ENCODE measurements at places on chromosomes 1 and 21. TPM values are rescaled to one million over a fixed set of nuclear protein-coding genes. Genes with fewer than 3 reads are reported as not detected.

Gene ZFP69
- total RNA-seq: 2.2 TPM

GRCh38 chr1:161258439-161259344 lies at the start of gene PCP4L1:
Gene PCP4L1 (plus strand): TSS chr1:161258745. CDS start chr1:161258975, 230 bp downstream.
- H3K36me3 ChIP-seq: no peaks in the 10 kb centered on the region
- no peaks in the 10 kb centered on the region for H3K4me1 ChIP-seq
- no peak for DNase-seq
- no peak within 1 kb of the TSS for H3K27ac ChIP-seq

DNA sequence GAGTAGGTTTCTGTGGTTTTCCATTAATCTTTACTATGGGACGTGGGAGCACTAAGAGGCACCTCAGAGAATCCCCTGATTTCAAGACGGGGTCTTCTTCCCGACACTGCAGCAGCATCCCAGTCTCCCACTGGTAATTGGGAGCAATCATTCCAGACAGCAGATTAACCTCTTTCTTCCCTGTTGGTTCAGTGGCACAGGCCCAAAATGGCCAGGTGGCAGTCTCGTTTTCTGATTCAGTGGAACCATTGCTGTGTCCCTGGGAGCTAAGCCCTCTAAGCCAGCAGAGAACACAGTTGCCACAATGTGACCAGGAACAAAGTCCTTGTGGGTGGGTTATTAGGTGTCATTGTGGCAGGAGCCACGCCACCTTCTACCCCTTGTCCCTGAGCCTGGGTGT lies 342.1 kb downstream of the MATN1 start:
- H3K27me3 ChIP-seq: no peaks in the 10 kb centered on the region
- H3K27ac ChIP-seq: no peak overlapping the region
- H3K36me3 ChIP-seq: no peaks in the 10 kb centered on the region
- H3K4me1 ChIP-seq: no peaks in the 10 kb centered on the region
- no peak overlapping the region for H3K4me3 ChIP-seq

DNA sequence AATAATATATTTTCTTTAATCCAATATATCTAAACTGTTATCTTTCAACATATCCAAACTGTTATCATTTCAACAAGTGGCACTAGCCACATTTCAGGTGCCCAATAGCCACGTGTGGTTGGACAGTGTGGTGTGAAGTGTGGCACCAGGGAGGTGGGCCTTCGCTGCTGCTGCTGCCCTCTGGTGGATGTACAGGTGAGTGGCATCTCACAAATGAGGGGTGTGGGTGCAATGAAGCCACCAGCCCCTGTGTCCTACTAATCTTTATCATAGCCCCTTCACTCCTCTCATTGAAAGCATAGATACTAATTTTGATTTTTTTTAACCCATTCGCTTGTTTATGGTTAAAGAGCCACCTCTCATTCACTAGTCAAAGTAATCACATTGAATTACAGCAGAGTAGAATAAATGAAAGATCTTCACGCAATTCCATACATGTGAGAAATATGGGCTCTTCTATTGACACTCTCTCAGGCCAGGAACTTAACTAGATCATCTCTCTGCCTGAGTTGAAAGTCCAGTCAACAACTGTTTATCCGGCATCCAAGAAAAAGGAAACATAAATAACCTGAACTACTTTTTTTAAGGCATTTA lies 499.2 kb downstream of the OMA1 start:
- H3K27me3 ChIP-seq: no peaks in the 10 kb centered on the region
- no peak overlapping the region for H3K27ac ChIP-seq
- H3K4me1 ChIP-seq: no peaks in the 10 kb centered on the region

DNA sequence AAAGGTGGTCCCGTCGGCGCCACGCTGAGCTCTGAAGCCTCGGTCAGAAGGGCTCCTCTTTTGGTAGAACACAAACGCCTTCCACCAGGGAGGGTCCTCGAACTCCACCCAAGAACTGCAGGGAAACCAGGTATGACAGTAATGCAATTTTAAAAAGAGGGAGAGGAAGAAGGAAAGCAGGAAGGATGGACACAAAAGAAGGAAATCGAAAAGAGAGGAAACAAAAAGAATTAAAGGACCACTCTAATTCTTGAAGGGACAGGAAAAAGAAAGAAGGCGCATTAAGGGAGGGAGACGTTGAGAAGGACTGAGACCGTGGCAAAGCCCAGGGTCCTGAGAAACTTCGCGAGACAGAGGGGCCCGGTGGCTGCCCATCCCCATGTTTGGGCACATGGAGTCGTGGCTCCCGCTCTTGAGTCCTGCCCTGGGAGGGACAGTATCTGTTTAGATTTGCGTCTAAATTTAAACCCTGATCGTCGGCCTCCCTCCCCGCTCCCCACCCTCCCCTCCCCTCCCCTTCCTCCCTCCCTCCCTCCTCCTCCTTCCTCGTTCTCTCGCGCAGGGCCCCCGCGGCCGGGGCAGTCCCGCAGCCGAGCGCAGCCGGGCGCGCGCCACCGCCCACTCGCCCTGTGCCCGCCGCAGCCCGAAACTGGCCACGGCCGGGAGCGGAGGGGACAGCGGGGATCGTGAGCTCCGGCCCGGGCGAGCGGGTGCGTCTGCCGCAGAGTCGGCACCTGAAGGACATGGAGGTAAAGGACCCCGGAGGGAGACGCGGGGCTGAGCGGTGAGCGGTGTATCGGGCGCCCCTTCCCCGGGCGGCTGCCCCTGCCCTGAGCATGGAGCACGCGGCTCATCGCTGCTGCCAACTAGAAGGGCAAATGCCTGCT lies at the start of gene RCSD1:
Gene RCSD1, plus strand, starts transcription at position 552 of the 887 bp plus-strand sequence. Its CDS starts 192 bp downstream, at position 744.
- H3K27me3 ChIP-seq: no peaks in the 10 kb centered on the region
- no peak for DNase-seq
- H3K4me3 ChIP-seq: peak within 1 kb of the TSS; percentile 56
- peak within 1 kb of the TSS; percentile 72 for H3K27ac ChIP-seq
- no peaks in the 10 kb centered on the region for H3K36me3 ChIP-seq

Gene SV2A
- total RNA-seq: 3.6 TPM

Gene CRYZ
- 38.0 TPM for total RNA-seq

Gene GGPS1
- 38.3 TPM for total RNA-seq

GRCh38 chr1:170853302-170853701 lies 82.0 kb upstream of the MROH9 start:
- no peaks in the 10 kb centered on the region for H3K36me3 ChIP-seq
- no peaks in the 10 kb centered on the region for H3K27me3 ChIP-seq
- H3K4me3 ChIP-seq: no peak overlapping the region
- no peak overlapping the region for H3K27ac ChIP-seq
- DNase-seq: no peak

DNA sequence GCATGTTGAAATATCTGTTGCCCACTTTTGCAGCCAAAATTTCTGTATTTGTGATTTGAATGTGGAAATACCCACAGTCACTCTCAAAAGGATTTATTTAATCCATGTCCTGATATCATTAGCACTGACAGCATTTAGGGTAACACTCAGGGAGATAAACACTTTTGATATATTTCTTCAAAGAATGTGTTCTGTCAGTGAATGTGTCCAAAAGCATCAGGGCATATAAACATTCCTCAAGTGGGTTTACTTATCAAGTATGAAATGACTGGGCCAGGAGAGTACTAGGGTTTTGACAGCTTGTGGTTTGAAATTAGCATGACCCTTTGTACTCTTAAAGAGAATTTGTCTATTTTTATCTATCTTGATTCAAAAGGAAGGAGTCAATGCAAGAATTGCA lies 1302.1 kb upstream of the ADGRL2 start:
- no peaks in the 10 kb centered on the region for H3K36me3 ChIP-seq
- DNase-seq: no peak
- H3K27me3 ChIP-seq: no peaks in the 10 kb centered on the region
- no peak overlapping the region for H3K27ac ChIP-seq
- H3K4me1 ChIP-seq: no peaks in the 10 kb centered on the region

Gene TINAGL1
- total RNA-seq: 144 TPM

Gene TNFAIP8L2
- total RNA-seq: 6.9 TPM

GRCh38 chr21:26389971-26390641 lies 183.0 kb downstream of the CYYR1 start:
- no peak for DNase-seq
- H3K4me1 ChIP-seq: no peaks in the 10 kb centered on the region
- peak overlapping the region; percentile 81 for H3K27ac ChIP-seq
- no peaks in the 10 kb centered on the region for H3K27me3 ChIP-seq

- no peak overlapping the region for H3K4me3 ChIP-seq
- H3K27me3 ChIP-seq: no peaks in the 10 kb centered on the region
- no peaks in the 10 kb centered on the region for H3K36me3 ChIP-seq
- H3K4me1 ChIP-seq: no peaks in the 10 kb centered on the region
- no peak overlapping the region for H3K27ac ChIP-seq
Measured at GRCh38 chr1:231284441-231284840, 43.4 kb downstream of the GNPAT start.

- H3K27ac ChIP-seq: no peak overlapping the region
- no peak overlapping the region for H3K4me3 ChIP-seq
- DNase-seq: no peak
Measured at GRCh38 chr1:172938681-172939080, 112.1 kb downstream of the TNFSF18 start.

GRCh38 chr21:26137379-26138060 lies 33.0 kb downstream of the APP start:
- no peaks in the 10 kb centered on the region for H3K4me1 ChIP-seq
- no peaks in the 10 kb centered on the region for H3K27me3 ChIP-seq
- H3K4me3 ChIP-seq: no peak overlapping the region

GRCh38 chr1:222948079-222948478 lies 133.2 kb downstream of the DISP1 start:
- no peaks in the 10 kb centered on the region for H3K4me1 ChIP-seq
- no peak overlapping the region for H3K4me3 ChIP-seq
- no peaks in the 10 kb centered on the region for H3K27me3 ChIP-seq
- no peak overlapping the region for H3K27ac ChIP-seq
- peaks cover 4% of the 10 kb centered on the region for H3K36me3 ChIP-seq

Gene LIN28A
- not detected for total RNA-seq

Gene MSH4
- 0.32 TPM for total RNA-seq

Gene ANKRD34A
- total RNA-seq: 0.16 TPM

DNA sequence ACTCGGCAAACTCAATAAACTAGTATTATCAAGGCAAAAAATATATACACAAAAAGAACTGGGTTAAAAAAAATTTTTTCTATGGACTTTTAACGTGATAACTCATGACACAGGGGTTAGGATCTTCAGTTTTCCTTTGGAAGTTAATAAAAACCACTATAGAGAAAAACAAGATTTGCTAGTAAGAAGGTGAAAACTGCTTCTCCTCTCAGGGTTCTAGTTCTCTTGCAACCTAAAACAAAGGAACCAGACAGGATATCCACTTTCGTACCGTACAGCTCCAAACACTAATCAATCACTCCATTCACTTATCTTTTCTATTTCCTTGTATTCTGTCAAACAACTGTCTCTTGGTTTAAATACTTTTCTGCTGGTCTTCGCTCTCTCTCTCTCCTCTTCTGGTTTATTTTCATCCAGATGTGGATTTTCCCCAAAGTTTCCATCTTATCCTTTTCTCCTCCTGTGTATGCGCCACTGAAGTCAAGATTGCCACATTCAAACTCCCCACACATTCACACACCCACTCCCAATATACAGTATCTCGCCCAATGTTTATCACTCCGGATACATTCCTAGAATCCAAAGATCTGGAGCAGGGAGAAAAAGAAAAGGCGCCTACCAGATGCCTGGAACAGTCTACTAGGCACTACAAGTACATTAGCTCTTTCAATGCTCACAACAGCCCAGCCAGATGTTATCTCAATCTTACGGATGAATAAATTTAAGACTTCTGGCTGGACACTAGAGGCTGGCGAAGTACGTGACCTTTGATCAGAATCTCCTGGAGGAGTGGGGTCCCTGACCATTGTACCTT lies 775 bp upstream of the PRPF38B start:
- H3K4me3 ChIP-seq: peak overlapping the region; percentile 75
- H3K27me3 ChIP-seq: no peaks in the 10 kb centered on the region
- no peaks in the 10 kb centered on the region for H3K36me3 ChIP-seq
- H3K27ac ChIP-seq: peak overlapping the region; percentile 91
- DNase-seq: no peak

GRCh38 chr1:244445320-244446181 lies 6.2 kb downstream of the ADSS2 start:
- H3K4me3 ChIP-seq: no peak overlapping the region
- H3K27me3 ChIP-seq: no peaks in the 10 kb centered on the region
- DNase-seq: no peak
- peaks cover 12% of the 10 kb centered on the region for H3K4me1 ChIP-seq

- no peak overlapping the region for H3K4me3 ChIP-seq
- no peaks in the 10 kb centered on the region for H3K27me3 ChIP-seq
- DNase-seq: no peak
- H3K27ac ChIP-seq: no peak overlapping the region
- H3K36me3 ChIP-seq: no peaks in the 10 kb centered on the region
Measured at GRCh38 chr1:184031409-184032107, 6.0 kb downstream of the COLGALT2 start.

Gene RPRD2
- total RNA-seq: 26.5 TPM

DNA sequence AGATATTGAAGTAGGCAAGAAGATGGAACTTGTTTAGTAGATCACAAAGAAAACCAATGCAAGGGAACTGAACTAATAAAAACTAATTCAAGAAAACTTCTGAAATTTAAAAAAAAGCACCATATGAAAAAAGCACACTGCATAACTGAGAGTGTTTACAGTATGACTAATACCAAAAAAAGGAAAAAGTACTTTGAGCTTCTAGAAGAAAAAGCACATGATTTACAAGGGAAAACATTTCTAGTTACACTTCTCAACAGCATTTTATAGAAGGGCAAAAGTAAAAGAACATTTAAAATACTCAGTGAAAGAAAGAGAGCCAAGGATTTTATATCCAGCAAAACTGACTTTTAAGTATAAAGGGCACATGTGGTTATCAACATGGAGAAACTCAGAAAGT lies 233.6 kb downstream of the RPS6KC1 start:
- H3K4me3 ChIP-seq: no peak overlapping the region
- no peaks in the 10 kb centered on the region for H3K36me3 ChIP-seq
- no peak for DNase-seq

GRCh38 chr1:195709821-195710220 lies 898.4 kb downstream of the KCNT2 start:
- no peak overlapping the region for H3K27ac ChIP-seq
- H3K36me3 ChIP-seq: no peaks in the 10 kb centered on the region
- no peaks in the 10 kb centered on the region for H3K4me1 ChIP-seq
- no peak for DNase-seq
- no peaks in the 10 kb centered on the region for H3K27me3 ChIP-seq
- H3K4me3 ChIP-seq: no peak overlapping the region

DNA sequence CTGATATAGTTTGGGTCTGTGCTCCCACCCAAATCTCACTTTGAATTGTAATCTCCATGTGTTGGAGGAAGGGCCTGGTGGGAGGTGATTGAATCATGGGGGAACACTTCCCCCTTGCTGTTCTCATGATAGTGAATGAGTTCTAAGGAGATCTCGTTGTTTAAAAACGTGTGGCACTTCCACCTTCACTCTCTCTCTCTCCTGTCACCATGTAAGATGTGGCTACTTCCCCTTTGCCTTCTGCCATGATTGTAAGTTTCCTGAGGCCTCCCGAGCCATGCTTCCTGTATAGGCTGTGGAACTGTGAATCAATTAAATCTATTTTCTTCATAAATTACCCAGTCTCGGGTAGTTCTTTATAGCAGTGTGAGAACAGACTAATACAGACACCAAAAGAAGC lies 40.4 kb downstream of the FRRS1 start:
- H3K36me3 ChIP-seq: no peaks in the 10 kb centered on the region
- DNase-seq: no peak
- no peak overlapping the region for H3K4me3 ChIP-seq
- H3K4me1 ChIP-seq: no peaks in the 10 kb centered on the region
- H3K27me3 ChIP-seq: no peaks in the 10 kb centered on the region
